HFF-Myc (cell line): ENCODE measurements at places on chromosomes 16 and 17.

- no peak for DNase-seq
Observed at GRCh38 chr16:10668322-10669045, 26.2 kb downstream of the TEKT5 start.

DNA sequence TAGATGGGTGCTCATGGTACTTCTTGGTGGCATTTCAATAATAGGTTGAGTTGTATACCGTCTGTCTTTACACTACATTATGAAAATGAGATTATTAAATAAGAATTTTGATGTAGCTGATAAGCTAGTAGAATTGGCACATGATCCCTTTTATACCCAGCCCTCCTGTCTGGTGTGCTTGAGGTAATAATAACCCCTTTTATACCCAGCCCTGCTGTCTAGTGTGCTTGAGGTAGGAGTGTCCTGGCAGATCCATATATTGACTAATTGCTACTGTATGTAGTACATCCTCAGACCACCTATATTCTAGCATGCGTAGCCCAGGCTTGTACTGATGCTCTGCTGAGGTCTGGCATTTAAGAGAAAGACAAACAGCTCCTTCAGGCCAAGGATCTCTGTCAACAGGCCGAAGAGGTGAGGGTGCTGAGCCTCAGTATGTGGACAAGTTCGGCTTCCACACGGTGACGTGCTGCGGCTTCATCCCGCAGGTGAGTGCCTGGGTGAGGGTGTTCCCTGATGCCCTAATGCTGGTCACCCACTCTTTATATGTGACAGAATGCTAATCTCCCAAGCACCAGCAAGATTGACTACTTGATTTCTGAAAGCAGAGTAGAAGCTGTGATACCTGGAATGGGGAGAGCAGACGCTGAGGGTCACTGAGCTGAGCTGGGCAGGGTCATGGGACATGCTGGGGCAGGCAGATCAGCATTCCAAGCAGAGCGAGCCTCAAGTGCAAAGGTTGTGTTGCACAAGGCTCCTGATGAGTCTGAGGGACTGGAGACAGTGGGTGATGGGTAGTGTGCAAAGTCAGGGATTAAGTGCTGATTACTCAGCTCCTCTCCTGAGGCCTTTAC is 5.7 kb downstream of the FN3K start:
- DNase-seq, result no peak

- DNase-seq, result no peak
Observed at GRCh38 chr17:4152471-4152870, 9.5 kb downstream of the CYB5D2 start.

- DNase-seq, result no peak
Observed at GRCh38 chr17:42543190-42544079, 7.4 kb downstream of the NAGLU start.

DNA sequence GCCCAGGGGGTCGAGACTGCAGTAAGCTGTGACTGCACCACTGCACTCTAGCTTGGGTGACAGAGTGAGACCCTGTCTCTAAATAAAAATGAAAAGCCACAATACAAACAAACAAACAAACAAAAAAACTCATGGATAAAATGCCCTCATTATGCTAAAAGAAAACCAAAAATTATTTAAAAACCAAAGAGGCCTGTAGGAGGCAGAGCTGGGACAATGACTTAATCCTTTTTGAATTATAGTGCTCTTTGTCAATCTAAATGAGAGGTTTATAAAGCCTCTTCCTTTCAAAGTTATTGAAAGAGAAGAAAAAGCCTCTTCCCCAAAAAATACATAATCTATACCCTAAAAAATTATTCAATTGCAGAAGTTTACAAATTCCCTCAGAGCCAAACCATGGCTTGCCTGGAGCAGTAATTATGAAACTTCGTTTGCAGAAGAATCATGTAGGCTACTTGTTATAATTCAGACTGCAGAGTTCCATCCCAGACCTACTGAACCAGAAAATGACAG is 18.5 kb downstream of the CRLF3 start:
- no peak for DNase-seq

DNA sequence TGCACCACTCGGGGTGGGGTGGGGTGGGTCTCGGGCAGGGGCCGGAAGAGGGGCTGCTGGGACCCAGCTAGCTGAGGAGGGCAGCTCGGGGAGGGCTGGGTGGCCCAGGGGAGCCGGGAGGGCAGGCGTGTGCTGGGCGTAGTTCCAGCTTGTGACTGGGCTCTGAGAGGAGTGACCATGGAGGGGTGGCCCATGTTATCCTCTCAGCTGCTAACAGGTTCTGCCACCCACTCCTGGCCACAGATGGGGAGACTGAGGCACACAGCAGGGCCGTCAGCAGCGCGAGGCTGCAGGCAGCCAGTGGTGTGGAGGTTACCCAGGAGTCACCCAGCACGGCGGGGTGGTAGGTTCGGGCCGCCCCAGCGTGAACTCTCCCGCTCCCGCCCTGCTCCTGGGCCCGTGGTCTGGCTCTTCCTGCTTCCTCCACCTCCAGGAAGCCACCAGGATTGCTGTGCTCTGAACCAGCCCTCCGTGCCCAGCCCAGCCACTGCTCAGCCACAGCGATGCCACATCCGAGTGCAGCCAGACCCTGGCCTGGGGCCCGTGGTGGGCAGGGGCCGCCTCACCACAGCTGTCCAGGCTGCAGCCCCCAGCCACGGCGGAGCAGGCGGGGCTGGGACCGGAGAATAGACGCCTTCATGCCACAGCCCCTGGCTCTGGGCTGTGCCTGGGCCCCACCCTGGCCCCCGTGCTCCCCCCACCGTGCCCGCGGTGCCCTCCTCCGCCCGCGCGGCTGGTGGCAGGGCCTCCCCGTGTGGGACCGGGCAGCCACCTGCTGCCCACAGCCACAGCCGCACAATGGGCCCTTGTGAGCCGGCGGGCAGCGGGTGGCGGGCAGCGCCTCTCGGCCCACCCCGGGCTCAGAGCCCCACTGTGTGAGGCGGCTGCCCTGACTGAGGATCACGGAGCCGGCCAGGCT is 26.3 kb upstream of the SSTR5 start:
- DNase-seq, result no peak

GRCh38 chr16:86232496-86232895 is 277.8 kb upstream of the FOXF1 start:
- DNase-seq, result no peak

DNA sequence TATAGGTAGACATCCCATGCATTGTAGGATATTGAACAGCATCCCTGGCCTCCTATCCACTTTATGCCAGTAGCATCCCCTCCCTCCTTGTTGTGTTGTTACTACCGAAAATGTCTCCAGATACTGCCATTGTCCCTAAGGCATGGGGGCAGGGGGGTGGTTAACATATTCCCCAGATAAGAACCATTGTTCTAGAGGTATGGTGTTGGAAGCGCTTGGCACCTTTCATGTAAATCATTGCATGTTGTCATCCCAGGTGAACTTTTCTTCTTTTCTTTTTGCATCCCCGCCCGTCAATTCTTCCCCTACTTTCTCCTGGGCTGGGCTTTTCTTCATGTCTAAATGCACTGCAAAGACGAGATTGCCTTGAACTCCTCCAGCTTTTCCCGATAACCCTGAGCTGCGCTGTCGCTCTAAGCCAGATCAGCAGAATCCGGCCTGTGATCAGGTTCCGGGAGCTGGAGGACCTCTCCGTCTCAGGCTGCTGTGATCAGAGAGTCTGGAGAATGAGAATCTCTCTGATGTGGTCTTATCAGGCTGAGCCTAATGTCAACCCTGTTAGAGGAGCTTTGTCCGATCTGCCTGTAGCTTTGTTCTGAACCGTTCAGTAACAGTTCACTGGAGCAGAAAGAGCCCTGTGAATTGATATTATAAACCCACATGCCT is 76.2 kb downstream of the RBFOX1 start:
- no peak for DNase-seq

DNA sequence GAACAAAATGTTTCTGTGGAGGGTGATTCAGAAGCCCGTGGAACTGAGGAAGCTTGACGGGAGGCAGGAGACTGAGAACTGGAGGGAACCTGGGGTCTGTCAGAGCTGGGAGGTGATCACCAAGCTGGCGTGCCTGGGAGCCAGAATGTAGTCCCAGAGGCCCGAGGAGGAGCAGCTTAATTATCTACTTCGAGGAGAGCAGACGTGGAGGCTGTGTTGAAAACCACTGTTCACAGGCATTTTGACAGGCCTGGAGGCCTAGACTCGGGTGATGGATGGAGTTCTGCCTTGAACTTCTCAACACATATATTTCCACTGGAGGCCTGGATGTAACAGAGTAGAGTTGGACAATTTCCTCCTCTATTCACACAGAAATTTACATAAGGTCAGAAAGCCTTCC is 177.7 kb upstream of the SALL1 start:
- no peak for DNase-seq

GRCh38 chr17:81967533-81968395 is 6.8 kb upstream of the NOTUM start:
- peak; percentile 24 for DNase-seq

DNA sequence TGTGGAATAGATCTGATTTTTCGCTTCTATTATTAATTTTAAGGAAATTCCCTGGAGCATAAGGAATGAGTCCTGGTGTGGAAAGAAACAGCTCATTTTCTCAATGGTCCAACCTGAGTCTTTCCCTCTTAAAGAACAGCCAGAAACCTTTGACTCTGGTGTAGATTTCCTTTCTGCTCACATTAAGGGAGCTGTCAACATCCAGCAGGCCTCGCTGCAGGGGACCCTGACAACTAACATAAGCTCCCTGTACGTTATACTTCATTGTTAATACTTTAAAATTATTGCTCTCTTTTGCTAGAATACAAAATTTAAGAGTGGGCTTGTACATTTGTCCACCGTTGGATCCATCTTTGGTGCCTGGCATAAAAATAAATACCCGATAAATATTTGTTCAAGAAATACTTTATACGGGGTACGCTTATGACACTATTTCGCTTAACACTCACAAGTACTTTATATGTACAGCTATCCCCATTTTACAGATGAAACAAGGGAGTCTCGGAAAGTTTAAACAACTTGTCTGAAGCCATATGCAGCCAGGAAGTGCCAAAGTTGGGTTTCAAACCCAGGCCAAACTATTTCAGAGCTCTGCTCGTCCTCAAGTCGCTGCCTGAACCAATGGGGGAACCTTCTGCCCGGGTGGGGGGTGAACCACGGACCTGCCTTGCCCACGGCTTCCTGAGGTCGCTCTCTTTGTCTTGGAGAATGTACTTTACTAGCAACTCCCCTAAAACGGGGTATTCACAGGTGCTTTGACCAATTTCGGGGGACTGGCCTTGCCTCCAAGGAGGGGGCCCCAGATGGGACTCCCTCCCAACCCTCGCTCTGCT is 611 bp downstream of the SMARCE1 start:
- no peak for DNase-seq

DNA sequence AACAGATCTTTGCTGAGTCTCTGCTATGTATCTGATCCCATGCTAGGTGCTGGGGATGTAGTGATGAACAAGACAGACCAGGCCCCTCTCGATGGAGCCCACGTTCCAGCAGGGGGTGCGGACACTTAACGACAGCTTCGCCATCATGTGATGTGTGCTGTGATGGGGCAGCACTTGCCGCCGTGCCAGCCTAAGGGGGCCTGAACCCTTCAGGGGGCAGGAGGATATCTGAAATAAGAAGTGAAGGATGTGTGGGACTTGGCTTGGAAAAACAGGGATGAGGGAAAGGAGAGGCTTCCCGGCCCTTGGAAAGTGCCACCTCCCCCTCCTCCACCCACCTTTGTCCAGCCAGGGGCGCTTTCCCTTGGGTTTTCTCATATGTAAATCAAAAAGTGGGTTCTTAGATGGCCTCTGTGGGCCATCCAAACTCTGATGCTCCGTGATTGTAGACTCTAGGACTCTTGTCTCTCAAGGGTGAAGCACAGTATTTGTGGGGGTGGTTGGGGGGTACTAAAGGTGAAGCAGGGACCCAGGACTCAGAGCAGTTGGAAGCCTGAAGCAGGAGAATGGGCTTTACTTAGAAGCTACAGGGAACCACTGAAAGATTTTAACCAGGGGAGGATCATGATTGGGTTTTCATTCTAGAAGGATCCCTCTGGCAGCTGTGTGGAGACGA is 4.0 kb upstream of the DLX3 start:
- DNase-seq, result no peak

GRCh38 chr17:40457369-40457768 is 14.1 kb downstream of the IGFBP4 start:
- no peak for DNase-seq

GRCh38 chr16:87246269-87247065 is 70.7 kb downstream of the C16orf95 start:
- no peak for DNase-seq

DNA sequence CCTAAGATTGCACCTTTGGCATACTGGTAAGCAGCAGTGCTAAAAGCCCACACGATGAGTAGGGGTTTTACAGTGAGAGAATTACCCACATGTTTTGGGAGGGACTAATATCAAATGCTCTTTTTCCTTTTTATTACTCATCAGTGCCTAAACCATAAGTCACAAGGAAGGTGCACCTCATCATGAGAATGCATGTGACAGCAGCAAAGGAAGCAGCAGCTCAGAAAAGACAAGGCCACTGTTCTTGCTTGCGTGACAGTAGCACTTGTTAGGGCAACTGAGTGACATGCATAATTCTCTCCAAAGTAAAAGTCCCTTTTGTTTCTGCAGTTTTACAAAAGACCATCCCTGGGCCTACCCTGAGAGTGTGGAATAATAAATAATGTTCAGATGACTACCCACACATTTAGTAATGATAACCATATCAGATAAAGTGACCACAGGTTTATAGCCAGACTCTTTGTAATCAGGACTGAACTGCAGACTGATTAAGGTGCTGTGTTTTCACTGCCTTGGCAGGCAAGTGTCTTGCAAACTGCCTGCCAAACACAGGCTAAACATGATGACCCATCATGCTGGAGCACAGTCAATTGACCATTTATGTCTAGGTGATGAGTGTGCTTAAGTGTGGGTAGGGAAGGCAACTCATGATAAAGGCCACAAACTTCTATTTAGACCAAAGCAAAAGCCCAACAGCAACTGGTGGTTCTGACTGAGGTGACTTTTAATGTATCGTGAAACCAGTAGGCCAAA is 1751.4 kb downstream of the TP53TG3F start:
- DNase-seq, result no peak

- DNase-seq, result no peak
Observed at GRCh38 chr17:55254375-55254774, 10.4 kb upstream of the HLF start.

DNA sequence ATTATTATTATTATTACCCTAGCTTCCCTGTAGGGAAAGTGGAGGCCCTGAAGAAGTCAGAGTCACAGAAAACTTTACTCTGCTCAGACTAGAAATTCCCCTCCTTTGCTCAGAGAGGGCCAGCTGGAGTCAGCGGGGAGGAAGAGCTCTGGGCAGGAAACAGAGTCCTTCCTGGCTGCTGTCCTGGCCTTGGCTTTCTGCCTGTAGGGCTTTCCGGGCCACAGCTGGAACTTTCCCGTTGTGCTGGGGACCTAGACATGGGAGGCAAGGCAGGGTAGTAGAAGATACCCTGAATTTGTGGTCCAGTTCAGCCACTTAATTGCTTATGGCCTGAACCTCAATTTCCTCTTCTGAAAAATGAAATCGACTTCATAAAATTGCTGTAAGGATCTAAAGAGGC is 14.0 kb upstream of the CCL2 start:
- no peak for DNase-seq
